ENCODE measurements at places on chromosomes 5 and 9. TPM values are rescaled to one million over a fixed set of nuclear protein-coding genes. Genes with fewer than 3 reads are reported as not detected.

DNA sequence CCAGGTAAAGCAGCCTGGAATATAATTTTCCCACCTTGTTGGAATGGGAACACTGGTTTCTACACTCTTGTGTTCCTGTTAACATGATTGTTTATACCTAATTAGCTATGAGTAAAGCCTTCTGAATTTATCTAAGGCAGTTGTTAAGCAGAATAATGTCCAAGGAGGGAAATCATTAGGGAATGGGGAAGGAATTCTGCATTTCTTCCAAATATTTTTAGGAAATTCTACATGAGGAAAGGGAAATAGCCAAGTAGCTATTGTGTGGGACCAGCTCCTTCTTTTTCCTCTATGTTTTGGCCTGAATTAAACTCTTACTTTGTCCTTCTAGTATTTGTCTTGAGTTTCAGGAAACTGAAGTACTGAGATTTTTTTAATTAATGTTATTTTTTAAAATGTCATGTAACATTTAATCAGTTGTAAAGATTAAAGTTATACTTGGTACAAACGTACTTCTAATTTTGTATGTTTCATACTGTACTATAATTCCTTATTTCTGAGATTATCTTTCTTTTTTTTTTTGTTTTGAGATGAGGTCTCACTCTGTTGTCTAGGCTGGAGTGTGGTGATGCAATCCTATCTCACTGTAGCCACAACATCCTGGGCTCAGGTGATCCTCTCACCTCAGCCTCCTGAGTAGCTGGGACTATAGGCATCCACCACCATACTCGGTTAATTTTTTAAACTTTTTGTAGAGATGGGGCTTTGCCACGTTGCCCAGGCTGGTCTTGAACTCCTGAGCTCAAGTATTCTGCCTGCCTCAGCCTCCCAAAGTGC is 28.5 kb downstream of the ANKDD1B start:
- no peak overlapping the region for H3K4me3 ChIP-seq
- no peaks in the 10 kb centered on the region for H3K4me1 ChIP-seq
- H3K27me3 ChIP-seq = no peaks in the 10 kb centered on the region
- no peak overlapping the region for H3K27ac ChIP-seq

DNA sequence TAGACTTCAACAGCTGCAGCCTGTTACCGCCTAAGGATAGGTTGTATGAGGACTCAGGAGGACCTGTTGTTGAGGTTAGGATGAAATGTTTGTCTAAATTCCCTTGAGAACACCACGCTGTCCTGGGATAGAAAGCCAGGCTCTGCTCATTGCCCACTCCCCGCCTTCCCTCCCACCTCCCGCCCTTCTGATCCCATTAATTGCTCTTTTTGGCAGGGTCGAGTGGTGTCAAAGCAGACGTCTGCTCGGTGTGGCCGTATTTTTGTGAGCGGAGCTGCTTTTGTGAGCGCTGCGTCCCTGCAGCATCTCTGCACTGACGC is 62.3 kb downstream of the SPATA31C2 start:
- peaks cover 12% of the 10 kb centered on the region for H3K4me1 ChIP-seq
- DNase-seq = no peak
- H3K4me3 ChIP-seq = peak overlapping the region; percentile 28
- peaks cover 8% of the 10 kb centered on the region for H3K27me3 ChIP-seq
- no peaks in the 10 kb centered on the region for H3K36me3 ChIP-seq
- no peak overlapping the region for H3K27ac ChIP-seq

GRCh38 chr9:113990975-113991471 is 87.1 kb downstream of the AMBP start:
- peaks cover 5% of the 10 kb centered on the region for H3K27me3 ChIP-seq
- H3K27ac ChIP-seq = no peak overlapping the region
- H3K36me3 ChIP-seq = no peaks in the 10 kb centered on the region
- no peak overlapping the region for H3K4me3 ChIP-seq
- no peak for DNase-seq

Gene FOXD4L6
- total RNA-seq = not detected

- no peak for DNase-seq
- no peaks in the 10 kb centered on the region for H3K36me3 ChIP-seq
- H3K4me3 ChIP-seq = no peak overlapping the region
- no peak overlapping the region for H3K27ac ChIP-seq
- H3K27me3 ChIP-seq = no peaks in the 10 kb centered on the region
- no peaks in the 10 kb centered on the region for H3K4me1 ChIP-seq
These were observed 761.2 kb downstream of the TAF11L14 start for GRCh38 chr5:18395126-18396110.

Gene OTP
- not detected for total RNA-seq

GRCh38 chr5:75338408-75338807 is 1.4 kb downstream of the HMGCR start:
- no peak overlapping the region for H3K27ac ChIP-seq
- H3K36me3 ChIP-seq = peaks cover 3% of the 10 kb centered on the region
- no peak overlapping the region for H3K4me3 ChIP-seq
- no peaks in the 10 kb centered on the region for H3K27me3 ChIP-seq
- no peak for DNase-seq
- H3K4me1 ChIP-seq = peaks cover 14% of the 10 kb centered on the region

DNA sequence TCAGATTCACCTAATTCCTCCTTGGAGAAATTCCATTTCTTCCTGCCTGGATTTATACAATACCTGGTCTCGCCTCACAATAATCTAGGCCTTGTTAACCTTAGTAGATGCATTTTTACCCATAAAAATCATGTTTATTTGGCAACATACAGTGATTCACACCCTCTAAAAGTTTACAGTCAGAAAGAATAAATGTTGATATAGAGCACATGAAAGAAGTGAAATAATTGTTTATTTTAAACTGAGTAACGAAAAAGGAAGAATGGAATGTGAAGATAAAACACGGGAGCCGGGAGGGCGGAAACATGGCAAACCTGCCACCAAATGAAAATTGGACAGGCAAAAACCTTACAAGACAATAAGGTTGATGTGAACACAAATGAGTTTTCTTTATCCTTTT is 28.9 kb upstream of the KCNN2 start:
- no peak for DNase-seq
- no peaks in the 10 kb centered on the region for H3K4me1 ChIP-seq
- H3K27me3 ChIP-seq = no peaks in the 10 kb centered on the region

Gene ATP10B
- 0.07 TPM for total RNA-seq

GRCh38 chr9:32426278-32426939 is 42.0 kb downstream of the ACO1 start:
- H3K4me3 ChIP-seq = no peak overlapping the region
- H3K36me3 ChIP-seq = peaks cover 13% of the 10 kb centered on the region
- no peak for DNase-seq
- no peaks in the 10 kb centered on the region for H3K27me3 ChIP-seq
- no peaks in the 10 kb centered on the region for H3K4me1 ChIP-seq

GRCh38 chr5:76615759-76616158 is 7.4 kb downstream of the F2RL2 start:
- H3K4me3 ChIP-seq = no peak overlapping the region
- no peaks in the 10 kb centered on the region for H3K27me3 ChIP-seq
- H3K36me3 ChIP-seq = peaks cover 64% of the 10 kb centered on the region
- H3K27ac ChIP-seq = no peak overlapping the region
